Ovary (tissue), 10 donors: ENCODE measurements at places on chromosomes 4 and X. TPM values are rescaled to one million over a fixed set of nuclear protein-coding genes. Genes with fewer than 3 reads are reported as not detected.

TEX13B gene
- not detected for total RNA-seq

PABPC1L2B gene
- total RNA-seq, result not detected

MAOB gene
- 213 TPM for total RNA-seq

MTMR8 gene
- total RNA-seq, result 2.5 TPM

PCDH19 gene
- total RNA-seq, result 4.4 TPM

TEX13C gene
- total RNA-seq, result not detected
